ENCODE measurements at places on chromosomes 3 and 15.
A peak's percentile ranks its signal among the peaks of the same experiment; 100 is the strongest.

- DNase-seq = peak; percentile 40
These were observed 73.8 kb downstream of the TLE3 start for GRCh38 chr15:70023769-70024491.

DNA sequence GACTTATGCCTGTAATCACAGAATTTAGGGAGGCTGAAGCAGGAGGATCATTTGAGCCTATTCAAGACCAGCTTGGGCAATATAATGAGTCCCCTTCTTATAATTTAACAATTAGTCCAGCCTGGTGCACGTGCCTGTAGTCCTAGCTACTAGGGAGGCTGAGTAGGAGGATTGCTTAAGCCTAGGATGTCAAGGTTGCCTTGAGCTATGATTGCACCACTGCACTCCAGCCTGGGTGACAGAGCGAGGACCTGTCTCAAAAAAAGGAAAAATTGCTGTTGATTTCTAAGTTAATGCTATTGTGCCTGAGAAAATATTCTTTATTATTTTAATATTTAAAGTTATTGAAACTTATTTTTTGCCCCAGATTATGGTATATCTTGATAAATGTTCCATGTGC, 159.0 kb downstream of the NLGN1 start:
- no peak for DNase-seq

DNA sequence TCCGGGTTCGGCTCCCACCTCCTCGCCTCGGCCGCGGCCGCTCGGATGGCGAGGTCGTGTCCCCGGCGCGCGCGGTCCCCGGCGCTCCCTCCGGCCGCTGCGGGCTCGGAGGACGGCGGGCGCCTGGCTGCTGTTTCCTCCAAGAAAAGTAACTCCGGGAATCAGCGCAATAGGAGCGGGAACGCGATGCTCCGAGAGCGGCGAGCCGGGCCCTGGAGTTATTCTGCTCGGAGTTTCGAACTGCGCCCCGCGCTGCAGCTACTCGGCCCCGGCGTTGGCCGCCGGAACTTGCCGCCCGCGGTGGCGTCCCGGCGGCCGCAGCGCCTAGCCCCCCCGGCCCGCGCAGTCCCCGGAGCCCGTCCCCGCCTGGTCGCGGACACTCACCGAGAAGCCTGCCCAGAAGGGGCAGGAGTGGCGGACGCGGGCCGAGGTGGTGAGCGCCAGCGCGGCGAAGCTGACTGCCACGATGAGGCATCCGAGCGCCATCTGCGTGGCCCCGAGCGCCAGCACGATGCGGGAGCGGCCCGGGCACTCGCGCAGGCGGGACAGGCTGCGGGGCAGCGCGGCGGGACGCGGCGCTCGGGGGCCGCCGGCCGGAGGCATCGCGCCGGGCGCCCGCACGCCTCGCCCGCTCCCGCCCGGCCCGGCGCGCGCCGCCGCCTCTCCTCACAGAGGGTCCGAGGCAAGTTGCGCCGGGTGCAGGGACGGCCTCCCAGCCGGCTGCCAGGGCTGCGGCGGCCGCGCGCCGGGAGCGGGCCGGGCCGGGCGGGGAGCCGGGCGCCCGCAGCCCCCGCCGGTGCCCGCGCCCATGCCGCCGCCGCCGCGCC, 251.9 kb downstream of the TJP1 start:
- DNase-seq = peak; percentile 39

DNA sequence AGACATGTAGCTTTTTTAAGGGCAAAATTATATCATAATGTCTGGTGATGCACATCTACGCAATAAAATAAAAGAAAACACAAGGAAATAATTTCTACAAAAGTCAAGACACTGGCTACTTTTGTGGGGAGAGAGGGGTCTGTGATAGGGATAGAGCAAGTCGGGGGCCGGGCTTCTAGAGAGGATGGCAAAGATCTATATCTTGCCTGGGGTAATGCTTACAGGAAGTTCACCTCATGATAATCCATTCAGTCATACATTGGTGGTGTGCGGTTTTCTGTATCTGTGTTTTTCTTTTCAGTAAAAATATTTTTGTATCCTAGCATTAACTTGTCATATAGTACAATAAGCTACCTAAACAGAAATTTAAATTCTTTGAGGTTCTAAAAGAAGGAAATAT, 178.8 kb downstream of the ARRDC4 start:
- no peak for DNase-seq

- no peak for DNase-seq
These were observed 57.2 kb upstream of the USP3 start for GRCh38 chr15:63447017-63447676.

GRCh38 chr3:65829228-65829627, 209.5 kb downstream of the MAGI1 start:
- DNase-seq = no peak

GRCh38 chr3:172094621-172095557, 55.5 kb downstream of the FNDC3B start:
- DNase-seq = no peak

GRCh38 chr3:140883428-140884040, 58.1 kb upstream of the SLC25A36 start:
- no peak for DNase-seq

DNA sequence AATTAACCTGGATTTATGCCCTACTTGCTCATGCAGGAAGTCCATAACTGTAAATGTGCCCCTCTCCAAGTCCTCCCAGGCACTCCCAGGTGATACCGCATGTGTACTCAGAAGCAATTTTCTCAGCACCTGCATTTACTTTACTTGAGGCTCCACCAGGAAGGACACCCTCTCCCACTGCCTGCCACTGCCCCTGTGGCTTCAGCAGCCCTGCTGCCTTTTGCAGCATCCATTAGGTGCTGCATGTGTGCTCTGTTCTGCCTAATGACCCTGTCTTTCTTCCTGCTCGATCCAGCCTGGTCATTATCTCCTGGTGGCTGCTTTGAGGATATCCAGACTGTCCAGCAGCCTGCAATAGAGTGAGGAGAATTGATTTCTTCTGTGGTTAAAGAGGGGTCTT, 107.6 kb upstream of the SEMA6D start:
- no peak for DNase-seq

GRCh38 chr3:14203521-14204079, 25.0 kb downstream of the LSM3 start:
- DNase-seq = peak; percentile 63

- DNase-seq = peak; percentile 31
These were observed 17.4 kb upstream of the KCNMB2 start for GRCh38 chr3:178518660-178519396.

DNA sequence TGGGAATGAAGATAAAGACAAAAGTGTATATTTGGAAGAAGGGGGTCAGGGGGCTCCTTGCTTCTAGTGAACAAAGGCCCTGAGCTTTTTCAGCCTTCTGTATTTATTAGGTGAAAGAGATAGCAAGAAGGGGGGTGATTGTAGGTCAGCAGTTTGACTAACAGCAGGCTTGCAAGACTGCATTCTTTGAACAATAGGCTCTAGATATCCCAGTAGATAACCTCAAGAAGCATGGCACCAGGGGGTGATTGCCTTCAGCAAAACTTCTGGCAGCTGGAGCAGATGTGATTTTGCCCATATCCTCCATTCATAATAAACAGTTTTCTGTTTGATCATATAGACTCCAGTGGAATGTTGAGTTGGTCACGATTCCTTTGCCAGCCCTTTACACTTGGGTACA, 31.7 kb upstream of the GOLIM4 start:
- no peak for DNase-seq

DNA sequence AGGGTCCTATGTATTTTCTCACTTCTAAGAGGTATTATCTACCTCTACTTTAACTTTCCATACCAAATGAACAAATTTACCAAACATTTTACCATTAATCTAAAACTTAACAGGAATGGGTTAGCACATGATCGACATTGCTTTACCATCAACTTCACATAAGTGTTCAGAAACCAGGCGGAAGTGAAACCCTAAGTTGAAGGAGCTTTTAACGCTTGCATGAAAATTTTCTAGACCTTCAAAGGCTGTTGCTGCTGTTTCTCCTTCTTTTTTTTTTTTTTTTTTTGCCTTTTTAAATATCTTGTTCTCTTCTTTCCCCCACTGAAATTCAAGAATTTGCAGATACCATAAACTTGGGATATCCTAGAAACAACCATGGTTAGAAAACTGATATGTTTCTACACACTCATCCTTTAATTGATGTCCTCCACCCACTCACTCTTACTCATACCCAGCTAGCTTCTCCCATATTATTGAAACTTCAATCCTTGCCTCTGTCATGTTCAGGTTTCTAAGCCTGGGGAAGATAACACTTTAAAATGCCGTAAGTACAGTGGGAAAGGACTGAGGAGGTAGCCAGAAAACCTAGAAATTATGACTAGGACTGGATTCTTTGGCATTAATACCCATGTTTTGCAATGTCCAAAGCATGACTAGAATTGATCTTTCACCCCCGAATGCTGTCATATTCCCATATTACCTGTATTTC, 24.7 kb downstream of the MYO5A start:
- no peak for DNase-seq

- DNase-seq = no peak
These were observed 186.0 kb downstream of the UBE2E2 start for GRCh38 chr3:23389089-23389488.

- no peak for DNase-seq
These were observed 121.9 kb downstream of the SLCO3A1 start for GRCh38 chr15:91975241-91975978.

DNA sequence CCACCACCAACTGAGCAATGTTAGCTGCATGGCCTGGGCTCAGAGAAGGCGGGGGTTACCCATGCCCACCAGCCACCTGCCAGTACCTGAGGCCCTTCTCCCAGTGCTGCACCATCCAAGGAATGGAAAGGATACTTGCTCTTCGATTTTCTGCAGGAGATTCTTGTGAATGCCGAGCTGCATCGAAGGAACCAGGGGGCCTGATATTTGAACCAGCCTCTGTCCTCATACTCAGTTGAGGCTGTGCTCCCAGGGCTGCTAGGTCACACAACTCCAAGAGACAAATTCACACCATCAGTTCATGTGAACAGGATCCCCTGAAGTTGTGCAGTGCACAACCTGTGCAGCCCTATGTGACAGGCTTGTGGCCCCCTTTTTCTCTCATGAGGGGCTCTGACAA, 18.0 kb downstream of the PLA2G4F start:
- no peak for DNase-seq

DNA sequence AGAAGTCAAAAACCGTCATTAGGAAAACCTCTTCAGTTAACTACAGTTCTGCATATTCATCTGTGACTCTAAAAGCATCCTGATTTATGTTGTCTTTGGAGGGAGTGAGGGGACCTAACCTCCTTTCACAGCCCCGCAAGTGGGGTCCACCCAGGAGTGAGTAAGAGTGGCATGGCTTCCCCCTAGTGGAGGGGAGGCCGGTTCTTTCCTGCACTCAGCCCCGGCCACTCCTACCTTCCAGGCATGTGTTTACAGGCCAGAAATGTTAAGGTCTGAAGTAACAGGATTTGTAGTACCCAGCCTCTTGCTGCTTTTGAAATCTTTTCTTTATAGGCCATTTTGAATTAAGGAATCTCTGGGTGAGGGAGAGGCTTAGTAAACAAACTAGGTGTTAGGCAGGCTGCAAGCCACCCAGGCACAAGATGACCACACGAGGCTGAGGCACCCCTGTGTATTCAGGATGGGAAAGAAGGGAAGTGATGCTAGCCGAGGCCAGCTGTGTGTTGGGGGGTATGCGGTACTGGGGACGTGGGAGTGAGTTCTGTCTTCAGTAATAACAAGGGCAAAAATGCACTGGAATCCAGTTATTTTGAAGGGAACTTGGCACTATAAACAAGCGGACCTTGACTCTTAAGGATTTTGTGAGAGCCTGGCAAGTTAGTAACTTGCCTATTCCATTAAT, 50.5 kb downstream of the CTDSPL start:
- no peak for DNase-seq

DNA sequence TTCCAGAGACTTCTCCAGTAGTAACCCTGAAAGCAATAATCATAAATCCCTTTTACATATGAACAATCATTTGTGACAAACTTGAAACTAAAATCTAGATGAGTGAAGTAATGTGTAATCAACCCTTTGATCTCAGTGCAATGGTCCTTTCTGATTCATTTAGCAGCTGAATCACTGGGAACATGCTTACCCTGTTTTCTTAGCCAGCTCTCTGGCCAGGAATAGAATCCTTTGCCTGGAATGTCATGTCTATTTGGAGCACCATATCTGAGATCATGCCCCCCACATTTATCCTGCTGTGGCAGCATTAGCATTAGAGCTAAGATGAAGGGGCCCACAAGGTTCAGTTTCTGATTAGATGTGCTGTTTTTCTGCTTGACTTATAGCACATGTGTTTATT, 309.8 kb downstream of the OXSM start:
- DNase-seq = no peak

- no peak for DNase-seq
These were observed 413.9 kb downstream of the RBMS3 start for GRCh38 chr3:29694783-29695182.

DNA sequence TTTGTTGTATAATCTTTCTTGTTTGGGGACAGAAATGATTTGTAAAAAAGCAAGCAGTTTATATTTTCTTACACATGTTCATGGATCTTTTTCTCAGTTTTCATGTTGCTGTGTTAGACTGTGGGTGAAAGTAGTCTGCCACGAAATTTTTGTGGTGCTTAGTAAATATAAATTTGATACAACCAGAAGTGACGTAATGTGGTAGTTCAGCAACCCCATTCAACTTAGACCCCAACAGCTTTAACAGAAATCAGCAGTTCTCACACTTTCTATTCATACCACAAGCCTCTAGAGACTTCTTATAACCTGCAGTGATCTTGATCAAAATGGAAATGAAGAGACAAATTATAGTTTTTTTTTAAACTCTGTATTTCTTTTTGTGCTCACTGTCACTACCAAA, 120.2 kb upstream of the IGSF10 start:
- no peak for DNase-seq

GRCh38 chr15:69793781-69794451, 303.8 kb downstream of the TLE3 start:
- DNase-seq = peak; percentile 45

DNA sequence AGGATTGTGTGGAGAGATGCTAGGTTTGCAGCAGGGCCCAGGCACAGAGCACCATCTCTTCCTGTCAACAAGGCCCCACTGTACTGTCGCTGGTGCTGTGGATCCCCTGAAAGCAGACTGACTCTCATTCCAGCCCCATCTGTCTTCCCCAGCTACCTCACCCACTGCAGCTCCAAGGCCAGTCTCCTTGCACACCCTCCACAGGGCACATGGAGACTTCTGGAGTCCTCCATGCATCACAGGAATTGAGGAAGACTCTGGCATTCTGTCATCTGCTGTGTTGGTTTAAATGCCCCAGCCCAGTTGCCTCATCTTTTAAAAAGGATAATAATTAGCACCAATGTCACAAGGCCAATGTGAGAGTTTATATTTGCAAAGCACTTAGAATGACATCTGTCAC, 301.2 kb downstream of the RPLP1 start:
- no peak for DNase-seq

GRCh38 chr3:195072916-195073564, 197.9 kb downstream of the XXYLT1 start:
- DNase-seq = no peak

DNA sequence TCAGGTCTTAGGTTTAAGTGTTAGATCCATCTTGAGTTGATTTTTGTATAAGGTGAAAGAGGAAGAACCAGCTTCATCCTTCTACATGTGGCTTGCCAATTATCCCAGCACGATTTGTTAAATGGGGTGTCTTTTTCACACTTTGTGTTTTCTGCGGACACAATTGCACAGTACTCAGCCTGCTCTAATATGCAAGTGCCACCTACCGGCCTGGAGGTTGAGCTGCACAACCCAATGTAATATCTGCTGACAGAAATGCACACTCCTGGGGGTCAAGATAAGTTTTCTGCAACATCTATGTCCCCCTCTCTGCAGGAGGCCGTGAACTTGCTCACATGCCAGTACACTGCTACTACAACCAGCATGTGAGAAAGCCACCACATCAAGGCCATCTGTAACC, 791.9 kb upstream of the ROBO1 start:
- no peak for DNase-seq

GRCh38 chr3:140898340-140899180, 43.1 kb upstream of the SLC25A36 start:
- no peak for DNase-seq

GRCh38 chr3:53187430-53187829, 26.4 kb downstream of the PRKCD start:
- DNase-seq = no peak

Data from left cardiac atrium (tissue), 4 donors.